ENCODE measurements at places on chromosomes 5 and 9. TPM values are rescaled to one million over a fixed set of nuclear protein-coding genes. Genes with fewer than 3 reads are reported as not detected.

The IFNK gene
- polyA plus RNA-seq = not detected

The ANGPTL2 gene
- not detected for polyA plus RNA-seq

The SPINK7 gene
- not detected for polyA plus RNA-seq

- DNase-seq = no peak
These were observed 113.3 kb downstream of the SNX18 start for GRCh38 chr5:54630738-54631359.
